GM13977 (cell line): ENCODE measurements at places on chromosomes 3 and 15.

- no peak for DNase-seq
These were observed 15.7 kb upstream of the CFAP161 start for GRCh38 chr15:81118361-81118760.

- no peak for DNase-seq
These were observed 1186.5 kb downstream of the SI start for GRCh38 chr3:163891771-163892170.

- no peak for DNase-seq
These were observed 23.7 kb downstream of the RIOX2 start for GRCh38 chr3:97948351-97949109.

GRCh38 chr3:106176734-106177133, 307.9 kb upstream of the CBLB start:
- peak; percentile 29 for DNase-seq

- no peak for DNase-seq
These were observed 264.9 kb downstream of the MEX3B start for GRCh38 chr15:81780966-81781365.
